ENCODE measurements at places on chromosomes 1 and 21.
A peak's percentile ranks its signal among the peaks of the same experiment; 100 is the strongest.

DNA sequence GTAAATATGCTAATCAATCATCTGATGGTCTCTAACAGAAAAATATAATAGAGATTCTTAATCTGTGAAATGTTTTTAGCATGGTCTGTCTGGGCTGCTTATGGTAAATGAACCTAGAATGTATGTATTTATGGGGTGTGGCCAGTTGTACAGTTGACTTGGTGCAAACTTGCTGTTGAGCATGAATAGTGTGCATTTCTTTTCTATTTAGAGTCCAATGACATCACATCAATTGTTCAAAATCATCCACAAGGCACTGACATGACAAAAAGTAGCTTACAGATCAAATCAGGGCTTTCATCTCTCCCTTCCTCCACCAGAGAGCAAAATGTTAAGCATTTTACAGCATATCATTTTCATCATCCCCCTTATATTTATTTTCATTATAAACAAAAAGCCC lies 1010.3 kb downstream of the KCNT2 start:
- no peak for DNase-seq

GRCh38 chr21:44583089-44583799 lies 2.8 kb upstream of the KRTAP10-5 start:
- DNase-seq, result no peak

- peak; percentile 93 for DNase-seq
These were observed 3.2 kb downstream of the ATP1B1 start for GRCh38 chr1:169109561-169110134.

GRCh38 chr21:40507978-40508377 lies 339.0 kb downstream of the DSCAM start:
- DNase-seq, result no peak

DNA sequence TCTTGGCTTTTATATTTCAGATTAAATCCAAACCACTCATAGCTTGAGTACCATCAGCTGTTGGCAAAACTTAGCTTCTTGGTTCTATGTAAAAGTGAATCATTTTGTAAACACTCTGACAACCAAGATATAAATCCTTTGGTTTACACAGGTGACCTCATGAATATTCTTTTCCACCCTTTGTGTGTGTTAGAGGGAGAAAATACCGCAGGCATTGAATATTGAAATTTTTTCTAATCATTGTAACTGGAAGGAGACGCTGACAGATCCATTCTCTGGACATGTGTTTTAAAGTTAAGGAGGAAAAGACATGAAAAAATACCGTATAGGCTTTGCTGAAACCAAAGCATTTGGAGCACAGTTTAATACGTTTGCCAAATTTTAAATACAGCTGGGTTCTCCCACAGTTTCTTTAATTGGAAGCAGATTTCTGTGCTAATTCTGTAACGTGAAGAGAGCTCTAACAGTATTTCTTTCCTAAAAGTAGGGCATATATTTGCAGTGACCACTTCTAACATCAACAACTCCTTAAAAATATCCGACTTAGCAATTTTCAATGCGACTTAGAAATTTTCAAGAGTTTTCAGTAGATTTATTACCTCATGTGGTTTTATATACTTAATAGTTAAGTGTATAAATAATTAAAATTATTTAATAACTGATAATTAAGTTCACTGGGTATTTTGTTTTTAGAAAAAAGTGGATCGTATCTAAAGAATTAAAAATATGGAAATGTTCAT lies 388.2 kb downstream of the USP25 start:
- DNase-seq, result peak; percentile 94

DNA sequence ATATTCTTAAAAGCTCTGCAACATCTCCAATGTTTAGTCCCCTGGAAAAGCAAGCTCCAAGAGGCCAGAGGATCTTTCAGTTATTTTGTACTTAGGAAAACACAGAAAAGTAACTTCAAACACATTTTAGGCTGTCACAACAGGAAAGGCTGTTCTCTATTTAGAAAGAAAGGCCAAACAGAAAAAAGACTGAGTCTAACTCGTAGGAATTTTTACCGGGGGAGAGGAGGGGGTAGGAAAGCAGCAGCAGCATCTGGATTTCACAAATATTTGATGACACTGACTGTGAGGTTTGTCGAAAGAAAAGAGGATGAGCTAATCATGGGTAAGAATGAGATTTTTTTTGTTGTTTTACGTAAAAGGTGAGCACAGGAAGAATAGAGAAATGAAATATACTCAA lies 107.1 kb downstream of the EIF4G3 start:
- DNase-seq, result peak; percentile 83

- no peak for DNase-seq
These were observed 343.0 kb downstream of the NUF2 start for GRCh38 chr1:163664671-163665335.

- no peak for DNase-seq
These were observed 62.2 kb upstream of the ATP5PO start for GRCh38 chr21:33977721-33978369.

GRCh38 chr1:54371038-54371941 lies 34.9 kb downstream of the SSBP3 start:
- no peak for DNase-seq

DNA sequence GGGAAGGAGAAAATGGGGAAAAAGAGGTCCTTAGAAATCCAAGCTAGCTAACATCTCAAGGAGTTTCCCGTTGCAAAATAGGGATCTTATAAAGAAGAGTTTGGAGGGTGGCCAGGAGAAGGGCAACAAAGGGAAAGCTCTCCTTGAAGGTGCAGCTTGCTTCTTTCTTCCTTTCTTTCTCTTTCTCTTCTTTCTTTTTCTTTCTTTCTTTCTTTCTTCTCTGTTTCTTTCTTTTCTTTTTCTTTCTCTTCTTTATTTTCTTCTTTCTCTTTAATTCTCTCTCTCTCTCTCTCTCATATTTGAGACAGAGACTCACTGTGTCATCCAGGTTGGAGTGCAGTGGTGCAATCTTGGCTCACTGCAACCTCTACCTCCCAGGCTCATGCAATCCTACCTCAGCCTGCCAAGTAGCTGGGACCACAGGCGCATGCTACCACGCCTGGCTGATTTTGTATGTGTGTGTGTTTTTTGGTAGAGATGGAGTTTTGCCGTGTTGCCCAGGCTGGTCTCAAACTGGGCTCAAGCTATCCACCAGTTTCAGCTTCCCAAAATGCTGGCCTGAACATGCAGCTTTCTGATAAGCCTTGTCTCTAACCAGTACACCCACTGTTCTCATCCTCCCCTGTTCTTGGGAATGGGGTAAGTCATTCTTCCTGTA lies 44.4 kb downstream of the RNF11 start:
- DNase-seq, result peak; percentile 17

GRCh38 chr21:29638138-29638537 lies 301.7 kb downstream of the GRIK1 start:
- no peak for DNase-seq

DNA sequence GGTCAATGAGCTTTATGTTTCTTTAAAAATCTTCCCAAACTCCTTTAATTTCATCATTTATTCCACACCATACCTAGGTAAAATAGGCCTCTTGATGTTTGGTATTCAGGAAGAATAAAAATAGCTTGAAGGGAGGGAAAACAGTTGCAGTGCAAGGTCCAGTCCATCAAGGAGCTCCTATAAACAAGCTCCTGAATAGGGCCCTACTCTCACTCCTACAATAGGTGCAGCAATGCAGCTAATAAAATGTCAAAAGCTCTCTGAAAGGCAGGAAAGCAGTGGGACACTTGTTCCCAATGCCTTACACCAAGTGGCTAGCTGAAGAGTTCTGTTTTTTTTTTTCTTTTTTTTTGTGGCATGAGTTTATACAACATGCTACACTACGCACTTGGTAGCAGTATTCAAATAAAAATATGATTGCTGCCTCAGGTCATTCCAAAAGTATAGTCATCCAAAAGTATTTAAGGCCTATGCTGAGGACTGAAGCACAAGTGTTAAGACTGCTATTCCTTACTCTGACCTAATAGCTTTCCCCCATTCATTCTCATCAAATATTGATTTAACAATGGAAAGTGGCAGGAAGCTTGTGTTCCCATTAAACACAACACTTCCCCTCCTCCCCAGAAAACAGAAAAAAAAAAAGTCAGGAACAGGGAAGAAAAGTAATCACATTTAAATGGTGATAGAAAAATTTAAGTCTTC lies 9.8 kb downstream of the TEX38 start:
- DNase-seq, result no peak

GRCh38 chr1:59682396-59683080 lies 132.2 kb upstream of the HOOK1 start:
- peak; percentile 81 for DNase-seq

DNA sequence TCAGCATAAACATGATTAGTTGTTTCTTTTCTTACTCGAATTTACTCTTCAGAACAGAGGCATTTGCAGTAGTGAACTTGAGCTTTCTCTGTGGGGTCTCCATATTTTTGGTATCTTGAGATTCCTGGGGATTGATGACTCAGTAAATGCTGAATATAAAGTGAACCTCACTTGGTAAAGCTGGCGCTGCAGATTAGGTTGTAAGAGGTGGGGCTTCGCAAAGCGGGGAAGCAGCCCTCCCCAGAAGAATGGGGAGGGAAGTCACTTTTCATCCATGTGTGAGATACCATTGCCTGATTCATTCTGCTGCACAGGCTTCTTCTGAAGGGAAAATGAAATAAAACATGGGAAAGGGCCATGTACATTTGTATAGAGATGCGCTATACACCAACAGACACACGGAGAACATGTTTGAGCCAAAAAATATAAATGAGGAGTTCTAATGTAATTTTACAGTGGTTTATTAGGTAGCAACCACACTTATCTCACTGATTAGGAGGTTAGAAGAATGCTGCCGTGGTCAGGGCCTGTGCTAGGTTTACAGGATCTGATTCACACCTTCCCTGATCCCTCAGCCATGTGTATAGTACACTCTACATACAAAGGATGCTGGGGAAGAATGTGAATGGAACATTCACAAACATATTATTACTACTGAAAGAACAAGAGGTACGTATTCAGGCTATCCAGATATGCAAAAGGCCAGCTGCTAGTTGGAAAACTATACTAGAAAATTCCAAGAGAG lies 63.5 kb downstream of the DNTTIP2 start:
- DNase-seq, result peak; percentile 70

DNA sequence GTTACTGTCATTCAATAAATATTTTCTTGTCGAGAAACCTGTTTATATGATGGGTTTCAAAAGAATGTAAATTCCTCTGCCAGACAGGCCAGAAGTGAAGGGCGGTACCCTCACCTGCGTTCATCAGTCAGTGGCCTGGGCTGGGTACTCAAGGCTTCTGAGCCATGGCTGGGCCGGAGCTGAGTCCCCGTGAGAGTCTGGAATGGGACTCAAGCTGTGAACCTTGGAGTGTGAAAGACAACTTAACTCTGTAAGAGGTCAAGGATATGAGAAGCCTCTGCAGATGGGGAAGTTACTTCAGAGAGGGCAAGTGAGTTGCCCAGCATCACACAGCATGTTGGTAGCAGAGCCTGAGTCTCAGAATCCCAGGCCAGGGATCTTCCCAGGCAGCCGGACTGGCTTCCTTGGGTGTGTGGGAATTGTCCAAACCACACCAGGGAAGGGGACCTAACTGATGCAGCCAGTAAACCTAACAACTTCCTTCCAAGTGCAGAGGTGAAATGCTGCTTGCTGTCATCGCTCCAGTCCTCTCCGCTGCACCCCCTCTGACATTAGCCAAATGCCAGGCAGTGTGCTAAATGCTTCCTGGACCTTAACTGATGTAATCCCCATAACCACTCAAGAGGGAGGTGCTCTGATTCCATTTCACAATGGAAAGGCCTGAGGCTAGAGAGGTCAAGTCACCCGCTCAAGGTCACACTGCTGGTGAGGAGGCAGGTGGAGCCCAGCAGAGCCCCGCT lies 4.8 kb downstream of the DISP3 start:
- no peak for DNase-seq

DNA sequence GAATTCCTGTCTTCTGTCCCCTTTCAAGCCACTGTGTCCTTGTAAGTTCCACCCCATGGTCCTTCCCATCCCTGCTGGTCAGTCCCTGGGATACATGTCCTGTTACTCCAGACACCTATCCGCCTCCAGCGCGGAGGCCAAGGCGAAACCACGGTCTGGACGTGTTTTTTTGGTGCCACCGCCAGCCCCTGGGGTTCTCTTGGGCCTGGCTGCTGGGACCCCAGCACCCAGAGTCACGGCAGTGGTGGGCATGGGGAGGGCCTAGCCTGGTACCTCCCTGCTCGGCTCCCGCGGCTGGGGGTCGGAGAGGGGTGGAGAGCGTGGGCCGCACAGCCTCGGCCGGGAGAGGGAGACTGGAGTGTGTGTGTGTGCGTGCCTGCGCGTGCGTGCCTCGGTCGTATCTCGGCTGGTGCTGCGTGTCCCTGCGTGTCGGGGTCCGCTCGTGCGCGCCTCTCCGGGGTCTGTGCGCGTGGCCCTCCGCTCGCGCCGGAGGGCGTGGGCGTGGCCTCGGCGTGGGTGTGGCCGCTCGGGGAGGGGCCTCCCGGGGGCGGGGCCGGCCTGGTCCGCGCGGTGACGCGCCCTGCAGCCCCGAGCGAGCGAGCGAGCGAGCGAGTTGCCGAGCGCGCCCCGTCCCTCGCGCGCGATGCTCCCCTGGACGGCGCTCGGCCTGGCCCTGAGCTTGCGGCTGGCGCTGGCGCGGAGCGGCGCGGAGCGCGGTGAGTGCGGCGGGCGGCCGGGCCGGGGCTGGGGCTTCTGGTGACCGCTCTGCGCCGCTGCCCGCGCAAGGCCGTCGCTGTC lies at the start of gene VWA1:
TSS of gene VWA1 (plus strand) at position 585 of the 798 bp plus-strand sequence. CDS start at position 644, 59 bp downstream.
- peak; percentile 67 for DNase-seq

GRCh38 chr1:76294482-76295194 lies 220.1 kb downstream of the ST6GALNAC3 start:
- DNase-seq, result no peak

- DNase-seq, result peak; percentile 74
These were observed 41.3 kb upstream of the ENAH start for GRCh38 chr1:225694151-225694603.

DNA sequence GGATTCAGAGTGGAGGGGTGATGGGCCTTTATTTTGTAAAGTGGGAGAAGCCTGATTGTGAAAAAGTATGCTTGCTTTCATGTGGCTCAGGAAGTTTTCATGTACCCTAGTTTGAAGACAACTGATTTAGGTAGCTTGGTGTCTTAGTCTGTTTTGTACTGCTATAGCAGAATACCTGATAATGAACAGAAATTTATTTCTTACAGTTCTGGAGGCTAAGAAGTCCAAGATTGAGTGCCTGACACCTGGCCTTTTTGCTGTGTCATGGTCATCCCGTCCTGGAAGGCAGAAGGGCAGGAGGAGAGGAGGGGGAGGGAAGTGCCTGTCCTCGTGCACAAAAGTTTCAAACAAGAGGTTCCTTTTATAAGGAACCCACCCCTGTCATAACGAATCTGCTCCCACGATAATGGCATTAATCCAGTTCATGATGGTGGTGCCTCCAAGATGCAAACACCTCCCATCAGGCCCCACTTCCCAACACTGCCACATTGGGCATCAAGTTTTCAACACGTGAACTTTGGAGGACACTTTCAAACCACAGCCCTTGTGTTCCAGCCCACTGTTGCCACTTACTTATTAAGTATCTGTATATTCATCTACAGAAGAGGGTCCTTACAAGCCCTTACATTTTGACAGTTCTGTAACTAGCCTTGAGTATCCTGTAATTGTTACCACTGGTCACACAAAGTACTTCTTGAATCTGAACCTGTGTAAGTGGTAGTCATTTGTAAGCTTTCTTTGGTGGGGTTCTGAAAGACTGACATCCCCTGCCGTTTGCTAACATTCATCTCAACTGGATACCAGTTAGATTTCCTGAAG lies 9.5 kb downstream of the UCK2 start:
- no peak for DNase-seq

GRCh38 chr1:30273021-30273325 lies 450.4 kb downstream of the MATN1 start:
- no peak for DNase-seq

- no peak for DNase-seq
These were observed 11.8 kb downstream of the TPM3 start for GRCh38 chr1:154179946-154180687.

- no peak for DNase-seq
These were observed 60.9 kb downstream of the SIPA1L2 start for GRCh38 chr1:232568906-232569553.

Data from iris pigment epithelial cell (primary cell).